RCC 7860 (cell line): ENCODE measurements at places on chromosomes 16 and 17.
A peak's percentile ranks its signal among the peaks of the same experiment; 100 is the strongest.

DNA sequence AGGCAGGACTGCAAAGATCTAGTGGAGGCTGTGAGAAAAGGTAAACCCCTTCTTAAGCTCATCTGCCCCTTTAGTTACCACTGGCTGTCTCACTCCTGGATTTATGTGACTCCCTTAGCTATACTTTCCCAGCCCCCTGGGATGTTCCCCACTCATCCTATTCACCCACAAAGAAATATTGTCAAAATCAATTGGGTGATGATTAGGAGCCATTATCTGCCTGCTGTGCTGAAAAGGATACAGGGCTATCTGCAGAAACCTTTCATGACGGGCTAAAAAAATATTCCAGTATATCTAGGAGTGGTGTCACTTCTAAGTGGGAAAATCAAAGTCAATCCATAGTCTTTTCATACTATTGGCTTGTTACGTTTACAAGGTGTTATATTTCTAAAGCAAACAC lies 8.0 kb upstream of the GNAO1 start:
- no peak for DNase-seq

DNA sequence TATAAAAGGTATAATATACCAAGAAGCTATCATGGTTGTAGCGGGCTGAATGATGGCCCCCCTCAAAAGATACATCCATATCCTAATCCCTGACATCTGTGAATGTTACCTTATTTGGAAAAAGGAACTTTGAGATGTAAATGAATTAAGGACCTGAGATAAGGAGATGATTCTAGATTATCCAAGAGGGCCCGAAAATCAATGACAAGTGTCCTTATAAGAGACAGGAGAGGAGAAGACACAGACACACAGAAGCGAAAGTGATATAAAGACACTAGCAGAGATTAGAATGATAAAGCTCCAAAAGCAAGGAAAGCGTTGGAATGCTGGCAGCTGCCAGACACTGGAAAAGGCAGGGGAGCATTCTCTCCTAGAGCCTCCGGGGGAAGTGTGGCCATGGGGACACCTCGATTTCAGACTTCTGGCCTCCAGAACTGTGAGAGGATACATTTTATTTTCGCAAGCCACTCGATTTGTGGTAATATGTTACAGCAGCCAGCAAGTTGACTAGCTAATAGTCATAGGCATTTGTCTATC lies 12.5 kb upstream of the GP1BA start:
- DNase-seq, result no peak

DNA sequence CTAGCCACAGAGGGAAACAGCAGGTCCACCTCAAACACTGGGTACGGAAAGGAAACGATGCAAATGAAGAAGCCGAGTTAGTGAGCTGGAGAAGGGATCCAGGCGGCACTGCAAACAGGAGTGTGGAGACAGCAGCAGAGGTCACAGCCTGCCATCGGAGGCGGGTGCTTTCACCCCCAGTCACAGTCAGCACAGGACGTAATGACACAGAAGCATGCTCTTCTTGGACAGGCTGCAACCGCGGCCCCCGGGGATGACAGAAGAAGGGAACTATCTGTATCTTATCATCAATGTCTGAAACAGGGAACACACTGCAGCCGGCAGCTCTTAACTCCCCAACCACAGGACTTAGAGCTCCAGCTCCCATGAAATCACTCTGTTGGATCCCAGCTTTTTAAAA lies 16.1 kb upstream of the SLC38A8 start:
- no peak for DNase-seq

DNA sequence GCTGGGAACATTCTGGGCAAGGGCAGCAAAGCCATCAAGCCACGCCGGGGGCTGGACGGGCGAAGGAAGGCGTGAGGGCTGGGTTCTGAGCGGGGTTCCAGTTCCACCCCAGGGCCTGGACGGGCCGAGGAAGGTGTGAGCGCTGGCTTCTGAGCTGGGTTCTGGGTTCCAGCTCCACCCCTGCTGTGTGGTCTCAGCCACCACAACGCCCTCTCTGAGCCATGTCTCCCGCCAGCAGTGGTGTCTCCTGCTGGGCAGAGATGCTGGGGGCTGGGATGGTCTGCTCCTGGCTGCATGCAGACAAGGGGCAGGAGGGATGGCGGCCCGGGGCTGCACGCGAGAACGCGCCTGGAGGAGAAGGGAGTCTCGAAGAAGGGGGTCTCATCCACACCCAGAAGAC lies 3.9 kb upstream of the CPNE7 start:
- DNase-seq, result no peak

- DNase-seq, result no peak
Observed at GRCh38 chr17:1535737-1536136, 19.3 kb upstream of the INPP5K start.

- DNase-seq, result peak; percentile 84
Observed at GRCh38 chr17:28398280-28398981, 7.6 kb downstream of the SLC46A1 start.

- DNase-seq, result no peak
Observed at GRCh38 chr17:19733953-19734526, 14.1 kb downstream of the ALDH3A1 start.

DNA sequence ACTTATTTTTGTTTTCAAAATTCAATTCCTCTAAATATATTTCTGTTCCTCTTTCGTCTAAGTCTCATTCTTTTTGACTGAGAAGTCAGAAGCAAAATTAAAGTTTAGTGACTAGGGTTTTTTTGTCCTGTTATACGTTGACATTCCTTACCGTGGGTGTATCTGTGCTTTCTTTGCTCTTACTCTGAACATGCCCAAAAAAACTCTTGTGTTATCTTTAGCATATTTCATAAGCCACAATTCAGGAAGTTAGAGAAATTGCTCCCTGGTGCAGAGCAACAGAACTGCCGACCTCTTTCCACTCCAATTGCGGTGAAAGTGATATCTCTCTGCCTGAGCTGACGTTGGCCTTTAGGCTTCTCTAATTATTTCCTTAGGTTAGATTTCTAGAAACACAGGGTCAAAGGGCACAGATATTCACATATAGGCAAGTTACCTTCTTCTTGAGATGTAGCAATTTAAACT lies 65.7 kb downstream of the CENPV start:
- peak; percentile 50 for DNase-seq

GRCh38 chr16:49016461-49016860 lies 265.2 kb downstream of the CBLN1 start:
- no peak for DNase-seq

- DNase-seq, result no peak
Observed at GRCh38 chr17:77227461-77228240, 86.9 kb downstream of the SEC14L1 start.

DNA sequence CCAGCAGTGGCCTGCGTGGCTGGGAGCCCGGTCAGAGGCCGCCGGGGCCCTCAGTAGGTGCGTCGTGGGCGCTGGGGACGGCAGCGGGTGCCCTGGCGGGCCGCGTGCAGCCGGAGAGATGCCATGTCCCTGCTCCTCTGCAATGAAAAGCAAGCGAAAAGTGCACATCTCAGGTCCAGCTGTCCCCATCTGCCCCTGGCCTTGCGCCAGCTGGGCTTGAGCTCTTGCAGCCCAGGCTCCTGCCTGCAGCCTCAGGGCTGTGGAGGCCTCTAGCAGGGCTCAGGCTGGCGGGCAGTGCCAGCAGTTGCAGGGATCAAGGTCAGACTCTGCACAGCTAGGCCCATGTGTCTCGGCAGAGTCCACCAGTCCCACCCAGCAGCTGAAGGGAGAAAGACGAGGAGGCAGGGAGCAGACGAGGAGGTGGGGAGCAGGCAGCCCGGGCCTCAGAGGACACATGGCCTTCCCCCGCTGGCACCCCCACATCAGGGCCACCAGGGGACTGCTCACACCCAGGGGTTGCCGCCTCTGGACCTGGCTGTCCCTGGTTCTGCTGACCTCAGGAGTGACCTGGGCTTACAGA lies 11.2 kb downstream of the SLC16A3 start:
- no peak for DNase-seq

DNA sequence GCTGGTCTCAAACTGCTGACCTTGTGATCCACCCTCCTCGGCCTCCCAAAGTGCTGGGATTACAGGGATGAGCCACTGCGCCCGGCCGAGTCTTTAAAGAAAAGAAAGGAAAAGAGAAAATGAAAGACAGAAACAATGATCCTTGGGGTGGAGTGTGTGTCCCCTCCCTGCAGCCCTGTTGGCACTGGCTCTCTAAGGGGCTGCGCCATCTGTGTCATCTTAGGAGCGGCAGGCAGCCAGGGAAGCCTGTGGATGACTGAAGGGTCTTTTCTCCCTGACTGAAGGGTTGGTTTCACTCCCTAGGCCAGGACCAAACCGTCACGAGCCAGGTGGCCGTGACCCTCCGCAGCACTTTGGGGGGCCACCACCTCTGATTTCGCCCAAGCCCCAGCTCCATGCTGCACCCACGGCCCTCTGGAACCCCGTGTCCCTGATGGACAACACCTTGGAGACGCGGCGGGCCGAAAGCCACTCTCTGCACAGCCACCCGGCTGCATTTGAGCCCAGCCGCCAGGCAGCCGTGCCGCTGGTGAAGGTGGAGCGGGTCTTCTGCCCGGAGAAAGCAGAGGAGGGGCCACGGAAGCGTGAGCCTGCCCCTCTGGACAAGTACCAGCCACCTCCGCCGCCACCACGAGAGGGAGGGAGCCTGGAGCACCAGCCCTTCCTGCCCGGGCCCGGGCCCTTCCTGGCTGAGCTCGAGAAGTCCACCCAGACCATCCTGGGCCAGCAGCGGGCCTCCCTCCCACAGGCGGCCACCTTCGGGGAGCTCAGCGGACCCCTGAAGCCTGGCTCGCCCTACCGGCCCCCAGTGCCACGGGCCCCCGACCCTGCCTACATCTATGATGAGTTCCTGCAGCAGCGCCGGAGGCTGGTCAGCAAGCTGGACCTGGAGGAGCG lies 27.7 kb downstream of the GINS2 start:
- no peak for DNase-seq

DNA sequence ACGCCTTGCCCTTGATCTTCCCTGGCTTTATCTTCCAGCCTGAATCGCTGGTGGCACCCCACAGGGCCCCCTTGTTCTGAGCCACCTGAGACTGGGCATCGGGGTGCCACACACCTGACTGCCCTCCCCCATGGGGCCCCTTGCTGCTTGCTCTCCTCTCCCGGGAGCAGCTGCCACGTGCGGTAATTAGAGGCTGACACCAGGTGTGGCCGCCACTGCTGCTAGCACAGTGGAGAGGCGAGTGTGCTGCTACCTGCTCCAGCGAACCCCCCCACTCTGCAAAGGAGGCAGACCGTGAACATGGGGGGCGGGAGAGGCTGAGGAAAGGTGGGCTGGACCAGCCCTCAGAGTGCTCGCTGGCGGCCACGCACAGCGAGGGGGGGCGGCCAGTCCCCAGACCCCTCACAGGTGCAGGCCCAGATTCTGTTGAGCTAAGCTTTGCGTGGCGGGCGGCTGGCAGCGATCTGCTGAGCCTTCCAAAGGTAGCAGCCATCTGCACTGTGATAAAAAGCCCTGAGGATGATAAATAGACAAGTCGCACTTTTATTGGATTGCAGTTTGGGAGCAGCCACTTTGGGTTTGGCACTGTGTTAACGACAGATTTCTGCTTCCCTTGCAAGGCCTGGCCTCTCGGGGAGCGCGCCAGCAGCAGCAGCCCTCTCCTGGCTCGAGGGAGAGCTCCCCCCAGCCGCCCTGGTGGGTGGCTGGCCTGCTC lies 167.9 kb upstream of the GSE1 start:
- no peak for DNase-seq

GRCh38 chr16:85262558-85263238 lies 150.4 kb upstream of the CIBAR2 start:
- no peak for DNase-seq

GRCh38 chr17:4109449-4109848 lies 33.4 kb downstream of the ZZEF1 start:
- no peak for DNase-seq

DNA sequence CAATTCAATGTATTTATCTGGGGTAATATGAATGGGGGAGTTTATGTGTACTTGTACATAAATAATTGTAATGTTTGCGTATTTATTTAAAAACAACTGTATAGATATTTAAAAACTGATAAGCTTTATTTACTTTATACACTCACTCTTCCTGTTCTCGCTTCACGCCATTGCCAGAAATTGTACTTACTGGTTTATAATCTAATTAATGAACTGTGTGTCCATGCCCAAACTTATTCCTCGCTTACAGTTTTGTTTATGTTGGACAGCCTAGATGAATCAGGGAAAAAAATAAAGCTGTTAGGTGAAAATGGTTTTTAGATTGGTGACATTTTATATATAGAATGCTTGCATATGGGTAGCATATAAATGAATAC lies 30.8 kb downstream of the AATF start:
- no peak for DNase-seq

DNA sequence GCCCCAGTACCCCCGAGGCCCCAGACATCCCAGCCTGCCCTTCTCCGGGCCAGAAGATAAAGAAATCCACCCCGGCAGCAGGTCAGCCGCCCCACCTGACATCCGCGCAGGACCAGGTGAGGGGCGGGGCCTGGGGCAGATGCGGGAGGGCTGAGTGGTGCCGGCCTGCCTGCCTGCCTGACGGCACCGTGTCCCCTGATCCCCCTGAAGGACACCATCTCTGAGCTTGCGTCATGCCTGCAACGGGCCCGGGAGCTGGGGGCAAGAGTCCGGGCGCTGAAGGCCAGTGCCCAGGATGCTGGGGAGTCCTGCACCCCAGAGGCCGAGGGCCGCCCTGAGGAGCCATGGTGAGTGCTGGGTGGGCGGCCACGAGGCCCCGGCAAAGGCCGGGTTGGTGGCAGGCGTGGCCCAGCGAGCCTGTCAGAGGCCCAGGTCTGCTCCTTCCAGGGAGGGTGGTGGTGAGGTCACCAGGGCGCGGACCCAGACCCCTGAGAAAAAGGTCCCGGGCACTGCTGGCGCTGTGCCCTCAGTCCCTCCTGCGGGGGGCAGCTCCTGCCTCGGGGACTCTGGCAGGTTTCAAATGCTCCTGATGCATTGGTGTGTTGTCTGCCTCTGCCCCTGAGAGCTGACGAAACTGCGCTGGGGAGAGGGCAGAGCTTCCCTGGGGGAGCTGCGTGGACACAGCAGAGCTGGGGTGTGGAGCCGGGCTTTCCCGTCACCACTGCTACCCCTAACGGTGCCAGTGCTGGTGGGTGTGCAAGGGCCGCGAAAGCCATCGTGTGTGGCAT lies 1.2 kb downstream of the CDT1 start:
- no peak for DNase-seq
